ENCODE measurements at places on chromosomes 2 and 18.

DNA sequence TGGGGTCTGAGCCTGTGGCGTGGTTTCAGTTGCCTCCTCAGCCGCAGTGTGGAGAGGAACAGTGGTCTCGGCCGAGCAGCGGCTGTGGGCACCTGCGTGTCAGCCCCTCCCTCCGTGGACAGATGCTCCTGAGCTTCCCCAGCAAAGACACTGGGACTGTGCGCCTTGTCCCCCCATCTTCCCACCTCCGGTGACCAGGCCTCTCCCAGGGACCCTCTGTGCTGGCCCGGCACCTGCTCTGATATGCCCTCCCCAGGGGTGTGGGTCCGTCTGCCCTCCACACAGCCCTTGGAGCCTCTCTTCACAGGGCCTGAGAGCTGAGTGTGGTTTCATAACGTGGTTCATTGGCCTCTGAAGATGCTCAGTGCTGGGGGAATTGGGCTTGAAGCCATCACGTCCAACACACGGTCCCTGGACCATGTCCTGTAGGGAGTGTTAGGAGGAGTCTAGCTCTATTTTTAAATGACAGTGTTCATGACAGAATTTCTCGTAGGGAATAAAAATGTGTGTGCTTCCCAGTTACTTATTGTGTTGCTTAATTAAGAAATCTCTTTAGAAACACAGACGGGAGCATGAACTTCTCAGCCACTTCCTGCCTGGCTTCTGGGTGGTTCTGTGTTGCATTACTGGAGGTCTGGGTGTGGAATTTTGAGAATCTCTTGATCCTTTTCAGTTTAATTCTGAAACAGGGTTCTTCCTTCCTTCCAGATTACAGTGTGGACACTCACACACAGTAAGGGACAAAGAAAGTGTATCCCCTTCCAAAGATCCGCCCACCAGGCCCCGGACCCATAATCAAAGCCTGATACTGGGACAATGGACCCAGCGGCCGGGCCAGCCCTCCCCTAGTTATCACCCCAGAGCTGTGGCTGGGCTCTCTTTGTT is 110.7 kb downstream of the NFATC1 start:
- DNase-seq: no peak

DNA sequence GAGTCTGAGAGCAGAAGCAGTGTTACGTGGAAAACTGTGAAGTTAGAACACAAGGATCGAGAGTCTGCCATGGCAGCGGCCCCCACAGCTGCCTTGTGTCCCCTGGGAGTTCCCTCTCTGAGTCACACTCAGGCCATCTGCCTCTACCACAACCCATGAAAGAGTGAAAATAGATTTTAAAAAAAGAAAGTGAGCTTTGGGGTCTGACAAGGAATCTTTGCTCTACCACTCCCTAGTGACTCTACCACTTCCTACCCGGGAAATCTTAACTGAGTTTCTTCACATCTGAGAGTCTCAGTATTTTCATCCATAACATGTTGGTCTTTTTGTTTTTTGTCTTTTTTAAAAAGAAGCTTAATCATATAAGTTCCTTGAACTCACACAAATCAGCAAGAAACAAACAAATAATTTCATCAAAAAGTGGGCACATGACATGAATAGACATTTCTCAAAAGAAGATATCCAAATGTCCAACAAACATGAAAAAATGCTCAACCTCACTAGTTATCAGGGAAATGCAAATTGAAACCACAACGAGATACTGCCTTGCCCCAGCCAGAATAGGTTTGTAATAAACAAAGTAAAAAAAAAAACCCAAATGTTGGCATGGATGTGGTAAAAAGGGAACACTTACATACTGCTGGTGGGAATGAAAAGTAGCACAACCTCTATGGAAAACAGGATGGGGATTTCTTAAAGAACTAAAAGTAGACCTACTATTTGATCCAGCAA is 2.4 kb upstream of the MSGN1 start:
- DNase-seq: no peak

- DNase-seq: no peak
Measured at GRCh38 chr2:16244153-16244965, 304.0 kb downstream of the MYCN start.

GRCh38 chr2:107542314-107542740 is 284.4 kb upstream of the RGPD4 start:
- no peak for DNase-seq

DNA sequence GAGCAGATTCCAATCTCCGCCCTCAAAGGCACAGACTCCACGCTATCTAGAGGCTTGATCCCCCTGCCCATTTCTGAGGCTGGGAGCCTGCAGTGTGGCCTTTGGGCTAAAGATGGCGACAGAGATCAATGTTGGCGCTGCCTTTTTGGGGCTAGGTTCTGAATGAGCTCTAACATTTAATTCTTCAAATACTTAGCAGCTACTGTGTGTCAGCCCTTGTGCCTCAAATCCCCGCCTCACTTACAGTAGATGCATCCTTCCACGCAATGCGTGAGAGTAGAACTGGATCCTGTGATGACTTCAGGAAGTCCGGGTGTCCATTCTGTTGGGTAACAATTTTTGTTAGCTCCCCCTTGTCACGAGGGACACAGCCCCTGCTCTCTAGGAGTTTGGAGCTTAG is 12.4 kb downstream of the IL1F10 start:
- peak; percentile 44 for DNase-seq

DNA sequence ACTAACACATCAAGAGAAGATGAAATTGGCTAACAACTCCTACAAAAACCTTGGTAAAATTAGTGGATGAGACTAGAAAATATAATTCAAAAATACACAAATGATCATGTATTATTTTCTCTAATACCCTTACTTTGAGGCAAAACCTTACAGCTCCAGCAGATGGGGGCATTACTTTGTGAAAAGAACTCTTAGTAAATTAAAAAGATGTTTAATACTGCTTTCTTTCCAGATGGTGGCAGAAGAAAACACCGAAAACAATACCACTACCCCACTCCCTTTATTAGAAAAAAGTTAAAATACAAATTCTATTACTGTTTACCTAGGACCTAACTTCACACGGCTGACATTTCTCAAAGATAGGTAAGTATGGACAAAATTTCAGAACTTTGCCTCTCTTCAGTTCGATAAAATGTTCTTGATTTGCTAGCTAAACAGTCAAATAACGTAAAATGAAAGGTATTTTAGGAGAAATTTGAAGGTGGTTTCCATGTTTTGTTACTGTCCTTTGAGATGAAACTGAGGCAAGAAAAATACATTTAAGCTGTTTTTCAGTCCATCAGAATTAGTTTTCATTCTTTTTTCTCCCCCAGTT is 30.6 kb downstream of the ORC4 start:
- peak; percentile 79 for DNase-seq

DNA sequence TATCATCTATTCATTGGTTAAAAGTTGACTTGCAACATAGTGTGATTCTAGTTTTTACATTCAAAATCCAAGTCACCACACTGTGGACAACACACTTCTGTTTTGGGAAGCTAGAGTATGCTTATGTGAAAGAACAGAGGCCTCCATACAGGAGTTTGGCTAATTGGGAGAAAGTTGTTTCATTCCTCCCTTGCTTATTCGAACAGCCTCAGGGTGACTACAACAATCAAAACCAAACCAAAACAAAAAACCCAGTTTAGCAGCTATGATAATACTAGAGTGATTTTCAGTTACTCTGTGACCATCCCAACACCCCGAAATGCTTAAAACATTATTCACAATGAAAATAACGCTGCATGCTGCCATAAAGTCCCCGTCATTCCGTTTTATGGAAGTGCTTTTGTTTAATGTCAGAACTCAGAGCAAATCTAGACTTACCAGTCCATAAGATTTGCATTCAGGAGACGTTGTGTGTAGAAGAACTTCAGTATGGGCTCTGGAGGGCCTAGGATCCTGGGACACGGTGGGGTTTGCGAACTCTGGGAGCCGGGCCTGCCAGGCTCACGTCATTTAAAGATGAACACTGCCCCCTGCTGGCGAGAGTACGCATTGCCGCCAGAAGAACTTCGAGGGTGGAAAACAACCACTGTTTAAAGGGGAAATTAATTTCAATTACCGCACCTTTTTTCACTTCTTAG is 111.4 kb downstream of the FTCDNL1 start:
- peak; percentile 64 for DNase-seq

DNA sequence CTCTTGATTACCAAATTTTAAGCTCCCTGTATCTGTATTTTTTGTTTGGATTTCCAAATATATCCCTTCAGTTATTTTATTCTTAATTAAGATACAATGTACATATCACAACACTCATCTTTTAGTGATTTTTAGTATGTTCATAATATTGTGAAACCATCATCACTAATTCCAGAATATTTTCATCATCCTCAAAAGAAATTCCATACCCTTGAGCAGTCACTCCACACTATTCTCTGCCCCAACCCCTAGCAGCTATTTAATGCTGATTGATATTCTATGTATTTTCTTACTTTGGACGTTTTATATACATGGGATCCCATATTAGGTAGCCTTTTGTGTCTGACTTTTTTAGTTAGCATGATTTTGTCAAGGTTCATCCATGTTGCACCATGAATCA is 127.4 kb upstream of the SLC8A1 start:
- no peak for DNase-seq

GRCh38 chr2:135903650-135904049 is 27.4 kb upstream of the MCM6 start:
- no peak for DNase-seq

- DNase-seq: no peak
Measured at GRCh38 chr2:126239320-126239955, 416.5 kb upstream of the GYPC start.

DNA sequence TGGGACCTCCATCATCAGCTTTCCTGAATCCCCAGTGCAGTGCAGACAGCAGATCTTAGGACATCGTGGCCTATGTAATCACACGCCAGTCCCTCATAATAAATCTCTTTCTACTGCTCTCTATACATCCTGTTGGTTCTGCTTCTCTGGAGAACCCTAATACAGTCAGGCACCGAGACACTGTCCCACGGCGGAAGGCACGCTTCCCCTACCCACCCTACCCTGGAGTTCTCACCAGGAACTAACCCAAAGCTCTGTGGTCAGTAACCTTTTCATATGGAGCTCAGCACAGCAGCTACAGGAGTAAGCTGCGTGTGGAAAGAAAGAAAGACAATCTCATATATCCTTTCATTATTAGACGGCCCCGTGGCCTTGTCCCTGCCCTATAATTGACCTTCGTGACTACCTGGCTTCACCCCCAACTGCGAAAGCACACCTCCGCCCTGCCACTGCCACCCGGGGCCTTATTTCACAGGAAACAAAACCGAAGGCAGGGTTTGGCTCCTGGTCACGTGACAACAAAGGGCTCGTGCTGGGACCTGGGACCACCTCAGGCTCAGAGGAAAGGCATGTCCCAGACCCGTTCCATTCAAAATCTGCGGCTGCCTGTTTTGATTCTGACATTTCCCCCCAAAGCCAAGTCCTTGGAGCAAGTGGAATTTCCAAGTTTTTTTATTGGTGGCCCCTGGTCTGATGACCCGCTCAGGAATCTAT is 99.7 kb upstream of the ODC1 start:
- no peak for DNase-seq

- no peak for DNase-seq
Measured at GRCh38 chr2:69781321-69782248, 39.7 kb downstream of the ANXA4 start.

GRCh38 chr2:47313141-47313691 is 89.7 kb upstream of the MSH2 start:
- DNase-seq: no peak

Data from ACHN (cell line).